Stimulated activated CD8-positive, alpha-beta memory T cell treated with anti-CD3 and anti-CD28 coated beads, Interleukin-4, amount 100 ng/mL, for 4 hours (primary cell): ENCODE measurements at places on chromosomes 4 and X.

GRCh38 chr4:12446657-12447185, 1018.0 kb upstream of the HS3ST1 start:
- DNase-seq, result no peak

GRCh38 chr4:177855507-177856197, 413.4 kb upstream of the AGA start:
- DNase-seq, result no peak

DNA sequence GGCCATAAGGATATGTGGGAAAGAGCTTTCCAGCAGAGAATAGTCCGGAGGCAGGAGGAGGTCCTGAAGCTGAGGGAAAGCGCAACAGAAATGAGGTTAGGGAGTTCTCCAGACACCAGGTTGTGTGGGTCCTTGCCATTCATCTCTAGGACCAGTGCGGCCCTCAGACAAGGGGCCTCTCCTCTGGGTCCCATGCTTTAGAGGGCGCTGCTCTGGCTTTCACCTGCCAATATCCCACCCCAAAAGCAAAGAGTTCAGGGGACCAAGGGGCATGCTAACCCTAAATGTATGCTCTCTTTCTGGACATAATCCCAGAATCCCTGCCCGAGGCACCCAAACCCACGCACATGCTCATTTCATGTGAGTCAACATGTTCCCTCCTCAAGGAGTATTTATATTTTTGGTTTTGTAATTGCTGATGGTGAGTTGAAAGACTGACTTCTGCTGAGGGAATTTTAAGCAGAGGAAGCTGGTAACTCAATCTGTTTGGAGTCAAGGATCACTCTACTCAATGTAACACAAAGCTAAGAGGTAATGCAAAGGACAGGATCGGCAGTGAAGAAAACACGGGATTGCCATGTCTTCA, 14.8 kb downstream of the RPL34 start:
- DNase-seq, result no peak

DNA sequence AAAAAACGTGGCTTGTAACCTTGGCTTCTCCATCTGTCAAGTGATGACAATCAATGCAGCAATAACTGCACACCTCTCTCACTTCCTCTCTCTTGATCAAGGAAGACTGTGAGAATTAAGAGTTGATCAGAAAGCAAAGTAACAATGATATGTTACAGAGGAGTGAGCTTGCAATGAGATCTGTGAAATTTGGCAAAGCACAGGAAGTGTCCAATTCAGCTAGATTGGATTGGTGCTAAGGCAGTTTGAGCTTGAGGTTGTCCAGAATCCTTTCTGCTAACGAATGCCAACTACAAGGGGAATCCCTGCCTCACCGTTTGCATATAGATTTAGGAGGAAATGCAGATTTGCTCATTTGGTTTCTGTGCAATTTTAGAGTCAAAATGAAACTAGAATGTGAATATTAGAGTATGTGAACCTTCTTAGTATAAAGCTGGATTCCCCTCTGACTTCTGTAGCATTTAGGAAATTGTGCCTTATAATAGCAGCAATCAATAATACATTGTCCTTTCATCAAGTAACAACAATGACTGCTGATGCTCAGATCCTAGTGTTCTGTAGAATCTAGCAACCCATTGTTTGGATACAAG, 346.4 kb downstream of the PTTG2 start:
- no peak for DNase-seq

GRCh38 chr4:111755571-111755970, 389.7 kb upstream of the FAM241A start:
- DNase-seq, result no peak

GRCh38 chrX:115344885-115345614, 55.5 kb downstream of the LUZP4 start:
- DNase-seq, result no peak

- no peak for DNase-seq
Observed at GRCh38 chrX:100410901-100411801, 1.1 kb upstream of the PCDH19 start.

DNA sequence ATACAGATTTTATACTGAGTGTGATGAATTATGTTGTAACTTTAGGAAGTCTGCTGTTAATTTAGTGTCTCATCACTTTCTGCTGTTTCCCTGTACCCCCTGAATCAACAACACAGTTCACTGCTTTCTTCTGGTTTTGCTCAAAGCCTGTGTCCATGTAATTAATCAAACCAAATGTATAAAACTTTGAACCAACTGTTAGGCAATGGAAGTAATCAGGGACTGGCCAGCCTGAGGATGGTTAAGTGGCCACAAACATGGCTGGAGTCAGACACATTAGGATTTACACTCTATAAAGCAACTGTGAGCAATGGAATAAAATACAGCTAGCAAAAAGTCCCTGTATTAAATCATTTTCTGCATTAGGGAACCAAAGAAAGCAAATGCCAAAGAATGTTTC, 42.6 kb downstream of the CXCL1 start:
- no peak for DNase-seq

GRCh38 chrX:42090395-42090794, 167.0 kb upstream of the CASK start:
- no peak for DNase-seq

DNA sequence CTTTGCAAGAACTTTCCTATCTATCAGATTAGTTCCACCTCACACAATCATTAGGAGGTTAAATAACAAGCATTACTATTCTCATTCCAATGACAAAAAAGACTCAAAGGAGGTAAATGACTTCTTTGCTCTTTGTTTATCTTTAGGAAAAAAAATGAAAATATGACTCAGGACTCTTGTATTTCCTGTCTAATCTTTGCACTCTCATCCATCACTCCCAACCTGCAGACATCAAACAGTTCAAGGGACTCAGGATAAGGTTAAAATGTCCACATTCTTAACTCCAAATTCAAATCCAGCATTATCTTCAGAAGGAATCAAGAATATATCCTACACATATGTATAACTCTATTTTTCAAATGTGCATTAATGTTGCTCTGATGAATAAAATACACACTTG, 139.6 kb downstream of the UNC5C start:
- DNase-seq, result no peak

GRCh38 chrX:129959493-129959832, 23.0 kb upstream of the BCORL1 start:
- DNase-seq, result no peak

- DNase-seq, result no peak
Observed at GRCh38 chrX:103628386-103629317, at the start of gene TCEAL1. Gene TCEAL1 (plus strand): TSS chrX:103628975. CDS start chrX:103629917, 942 bp downstream.

DNA sequence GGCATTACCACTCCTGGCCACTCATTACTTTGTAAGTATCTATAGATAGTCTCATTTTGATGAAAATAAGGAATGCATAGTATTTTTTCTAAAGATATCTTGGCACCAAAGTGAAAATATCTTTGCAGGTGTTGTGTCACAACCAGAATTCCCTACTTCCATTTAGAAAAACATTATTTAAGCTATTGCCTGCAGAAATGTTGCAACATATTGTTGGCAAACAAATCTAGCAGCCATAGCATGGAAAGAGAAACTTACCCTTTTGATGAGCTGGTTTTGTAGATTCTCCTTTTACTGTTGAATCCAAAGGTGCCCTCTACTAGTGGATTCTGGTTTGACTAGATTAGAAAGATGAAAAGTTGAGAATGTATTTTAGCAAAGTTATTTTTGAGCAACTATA, 138.8 kb downstream of the AREG start:
- no peak for DNase-seq

GRCh38 chr4:83124111-83124780, 9.7 kb upstream of the PLAC8 start:
- no peak for DNase-seq

- no peak for DNase-seq
Observed at GRCh38 chr4:41643331-41643730, 105.2 kb downstream of the PHOX2B start.

GRCh38 chr4:92254767-92255442, 48.9 kb upstream of the GRID2 start:
- DNase-seq, result no peak

GRCh38 chr4:43754566-43754965, 694.0 kb downstream of the KCTD8 start:
- no peak for DNase-seq

- no peak for DNase-seq
Observed at GRCh38 chr4:86959588-86960500, 25.0 kb downstream of the AFF1 start.

DNA sequence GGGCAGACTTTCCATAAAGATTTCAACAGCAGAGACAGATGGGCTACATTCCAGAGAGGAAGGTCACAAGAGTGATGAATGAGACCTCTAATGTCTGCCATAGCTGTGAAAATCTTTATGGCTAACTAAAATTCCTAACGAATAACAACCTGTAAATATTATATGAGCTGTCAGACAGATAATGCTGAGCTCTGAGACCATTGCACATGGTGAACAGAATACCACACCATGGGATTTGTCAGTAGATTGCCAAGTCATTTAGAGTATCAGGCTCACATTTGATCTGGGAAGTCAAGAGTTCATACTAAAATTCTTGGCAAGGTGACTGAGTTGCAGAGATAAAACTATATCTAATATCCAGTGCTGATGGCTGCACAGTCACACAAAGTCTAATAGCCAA, 259.2 kb upstream of the FTHL17 start:
- DNase-seq, result no peak

GRCh38 chr4:86400216-86400615, 40.4 kb upstream of the MAPK10 start:
- DNase-seq, result no peak

GRCh38 chrX:2841537-2841936, 12.8 kb downstream of the GYG2 start:
- DNase-seq, result no peak

GRCh38 chr4:180455226-180455625, 1788.0 kb upstream of the TENM3 start:
- no peak for DNase-seq

DNA sequence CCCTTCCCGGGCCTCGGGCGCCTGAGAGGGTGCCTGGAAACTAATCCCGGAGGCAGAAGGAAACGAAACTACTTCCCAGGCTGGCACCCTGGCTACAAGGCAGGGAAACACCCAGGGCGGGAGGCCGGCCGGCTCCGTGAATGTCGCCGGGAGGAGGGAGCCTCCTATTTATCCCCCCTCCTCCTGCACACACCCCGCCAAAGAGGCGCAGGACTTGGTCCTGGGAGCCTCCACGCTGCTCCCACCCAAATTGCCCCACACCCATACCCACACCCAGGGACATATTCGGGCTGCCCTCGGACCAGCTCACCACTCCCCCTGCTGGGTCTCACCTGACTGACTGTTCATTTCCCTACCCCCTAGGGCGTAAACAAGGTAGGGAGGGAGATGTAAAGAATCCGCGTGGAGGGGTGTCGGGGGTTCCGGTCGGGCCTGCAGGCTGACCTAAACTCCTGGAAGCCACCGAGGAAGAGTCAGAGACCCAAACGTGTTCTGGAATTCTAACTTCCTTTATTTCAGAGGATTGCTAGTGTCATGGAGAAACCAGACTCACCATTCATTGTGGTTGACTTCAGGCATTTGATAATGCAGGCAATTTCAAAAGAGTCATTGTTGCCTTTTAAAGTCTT, at the start of gene BTC:
Gene BTC, minus strand, starts transcription at position 142 of the 629 bp plus-strand sequence. CDS start 198 bp downstream, outside the sequence.
- no peak for DNase-seq

GRCh38 chr4:185202984-185203485, 765 bp downstream of the CFAP97 start:
- DNase-seq, result no peak
